Mesothelial cell of epicardium (in vitro differentiated cells): ENCODE measurements at places on chromosomes 6 and 20. TPM values are rescaled to one million over a fixed set of nuclear protein-coding genes. Genes with fewer than 3 reads are reported as not detected.

The GABRR2 gene
- 0.75 to 1.3 TPM (median 0.87 TPM) in 3 replicates for total RNA-seq

The CRYBG1 gene
- total RNA-seq, result 0.59 to 0.74 TPM (median 0.64 TPM) in 3 replicates

- peaks cover 21% of the 10 kb centered on the region for H3K36me3 ChIP-seq
- no peak overlapping the region for H3K4me3 ChIP-seq
- H3K4me1 ChIP-seq, result peaks cover under 1% of the 10 kb centered on the region
- no peaks in the 10 kb centered on the region for H3K27me3 ChIP-seq
- no peak overlapping the region for H3K27ac ChIP-seq
These were observed 48.6 kb downstream of the SULF2 start for GRCh38 chr20:47736570-47737152.

The ACTR5 gene
- 9.5 to 9.7 TPM (median 9.5 TPM) in 3 replicates for total RNA-seq

The XKR7 gene
- 0.25 to 0.32 TPM (median 0.29 TPM) in 3 replicates for total RNA-seq

GRCh38 chr6:11120271-11121005, 8.9 kb upstream of the ERVFRD-1 start:
- H3K4me1 ChIP-seq, result peaks cover 20% of the 10 kb centered on the region
- H3K4me3 ChIP-seq, result no peak overlapping the region
- no peaks in the 10 kb centered on the region for H3K27me3 ChIP-seq
- peak overlapping the region; percentile 4 for H3K27ac ChIP-seq

DNA sequence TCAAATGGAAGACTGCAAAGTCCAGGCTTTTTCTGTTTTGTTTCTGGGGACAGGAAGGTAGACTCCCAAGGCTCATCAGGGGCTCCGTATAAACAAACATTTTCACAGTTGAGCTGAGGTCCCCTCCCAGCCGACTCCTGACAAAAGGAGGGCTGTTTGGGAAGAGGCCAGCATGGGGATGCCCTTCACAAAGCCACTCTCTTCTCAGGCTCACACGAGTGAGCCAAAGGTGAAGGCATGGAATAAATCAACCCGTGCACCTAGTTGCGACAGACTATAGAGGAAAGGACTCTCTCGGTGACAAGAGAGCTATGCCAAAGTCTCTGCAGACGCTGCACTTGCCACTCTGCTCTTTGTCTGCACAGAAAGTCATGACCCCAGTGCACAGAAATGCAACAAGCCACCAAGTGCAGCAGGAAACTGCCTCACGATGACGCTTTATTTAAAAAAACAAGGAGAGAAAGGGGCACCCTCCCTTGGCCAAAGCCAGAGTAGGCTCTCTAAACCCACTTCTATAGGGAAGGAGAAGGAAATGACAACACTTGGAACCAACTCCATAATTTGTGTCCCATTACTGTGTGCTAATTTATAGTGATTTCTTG, 21.0 kb downstream of the JAG1 start:
- peak overlapping the region; percentile 81 for H3K27ac ChIP-seq
- H3K36me3 ChIP-seq, result peaks cover 29% of the 10 kb centered on the region
- no peaks in the 10 kb centered on the region for H3K27me3 ChIP-seq
- no peak for DNase-seq
- H3K4me1 ChIP-seq, result peaks cover 96% of the 10 kb centered on the region
- peak overlapping the region; percentile 26 for H3K4me3 ChIP-seq

- no peaks in the 10 kb centered on the region for H3K27me3 ChIP-seq
- no peak for DNase-seq
- H3K4me1 ChIP-seq, result peaks cover 43% of the 10 kb centered on the region
- H3K27ac ChIP-seq, result no peak overlapping the region
- no peaks in the 10 kb centered on the region for H3K36me3 ChIP-seq
These were observed 26.4 kb upstream of the PAQR8 start for GRCh38 chr6:52335576-52335975.

The TP53TG5 gene
- 0.47 to 0.69 TPM in 2 of 3 replicates, not detected in the other for total RNA-seq
